ENCODE measurements at places on chromosomes 1 and 21.
A peak's percentile ranks its signal among the peaks of the same experiment; 100 is the strongest.

DNA sequence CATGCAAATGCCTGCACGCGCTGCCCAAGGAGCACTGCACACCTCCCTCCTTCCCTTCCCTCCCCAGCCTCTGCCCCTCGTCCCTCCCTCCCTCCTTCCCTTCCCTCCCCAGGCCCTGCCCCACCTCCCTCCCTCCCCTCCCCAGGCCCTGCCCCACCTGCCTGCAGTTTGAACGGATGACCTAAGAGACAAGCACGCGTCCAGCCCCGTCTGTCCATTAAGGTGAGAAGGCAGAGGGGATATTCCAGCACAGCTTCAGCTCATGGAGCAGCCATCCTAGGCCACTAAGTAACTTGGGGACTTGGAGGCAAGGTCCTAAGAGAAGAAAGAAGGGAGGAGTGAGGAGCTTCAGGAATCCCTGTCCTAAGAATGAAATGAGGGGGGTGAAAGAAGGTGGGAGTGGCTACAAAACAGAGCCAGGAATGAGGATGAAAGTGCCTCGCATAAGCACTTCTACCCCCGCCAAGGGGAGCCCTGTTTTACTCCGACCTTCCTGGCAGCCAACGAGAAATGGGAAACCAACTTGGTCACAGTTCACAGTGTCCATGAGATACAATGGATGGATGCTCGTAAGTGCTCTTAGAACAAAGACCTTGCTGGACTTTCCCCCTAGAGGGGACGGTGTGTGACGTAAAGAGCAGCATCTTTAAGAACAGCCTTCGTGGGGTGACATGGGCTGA lies 21.3 kb upstream of the EFHD2 start:
- DNase-seq: no peak

DNA sequence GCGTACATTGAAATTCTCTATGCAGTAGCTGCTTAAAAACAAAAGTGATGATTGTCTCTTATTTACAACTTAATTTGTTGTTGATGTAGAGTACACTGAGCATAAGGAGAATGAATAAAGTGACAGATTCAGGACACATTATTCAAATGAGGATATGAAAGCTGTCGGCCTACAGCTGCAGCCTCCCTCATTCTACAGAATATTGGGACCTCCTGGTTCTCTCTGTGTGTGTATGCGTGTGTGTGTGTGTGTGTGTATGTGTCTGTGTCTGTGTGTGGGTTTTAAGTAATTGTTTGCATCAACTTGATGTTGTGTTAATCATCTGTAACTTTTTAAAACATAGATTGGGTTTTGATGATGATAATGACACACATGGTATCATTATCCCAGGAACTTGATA lies 17.9 kb downstream of the PROX1 start:
- no peak for DNase-seq

DNA sequence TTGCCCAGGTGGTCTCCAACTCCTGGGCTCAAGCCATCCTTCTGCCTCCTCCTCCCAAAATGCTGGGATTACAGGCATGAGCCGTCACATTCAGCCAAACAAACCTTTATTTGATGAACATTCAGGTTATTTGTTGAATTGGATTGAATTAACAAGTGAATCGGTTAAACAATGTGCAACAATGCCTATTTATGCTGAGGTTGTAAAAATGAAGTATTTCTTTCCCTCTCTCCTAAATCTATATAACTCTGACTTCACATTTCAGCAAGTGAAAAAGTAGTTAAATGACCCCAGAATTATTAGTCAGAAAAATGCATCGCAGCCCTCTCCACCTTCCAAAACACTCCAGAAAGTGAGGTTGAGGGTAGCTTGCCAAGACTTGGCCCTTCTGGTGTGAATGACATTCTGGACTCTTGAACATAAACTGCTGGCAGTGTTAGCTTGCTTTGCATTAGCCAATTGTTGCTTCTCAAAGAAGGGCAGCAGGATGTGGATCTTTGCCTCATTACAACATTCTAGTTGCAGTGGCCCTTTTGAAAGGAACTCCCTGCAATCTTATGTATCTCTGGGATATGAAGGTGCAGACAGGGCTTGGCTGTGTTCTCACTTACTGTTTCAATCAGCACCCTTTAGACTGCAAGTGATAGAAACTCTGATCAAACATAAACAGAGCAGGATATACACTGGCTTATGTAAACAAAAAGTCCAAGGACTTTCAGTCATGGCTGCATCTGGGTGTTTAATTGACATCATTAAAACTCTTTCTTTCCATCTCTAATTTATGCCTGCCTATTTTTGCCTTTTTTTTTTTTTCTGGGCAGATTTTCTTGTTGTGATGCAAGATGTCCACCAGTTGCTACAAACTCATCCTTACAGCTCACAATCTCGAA lies 22.4 kb downstream of the EDN2 start:
- no peak for DNase-seq

DNA sequence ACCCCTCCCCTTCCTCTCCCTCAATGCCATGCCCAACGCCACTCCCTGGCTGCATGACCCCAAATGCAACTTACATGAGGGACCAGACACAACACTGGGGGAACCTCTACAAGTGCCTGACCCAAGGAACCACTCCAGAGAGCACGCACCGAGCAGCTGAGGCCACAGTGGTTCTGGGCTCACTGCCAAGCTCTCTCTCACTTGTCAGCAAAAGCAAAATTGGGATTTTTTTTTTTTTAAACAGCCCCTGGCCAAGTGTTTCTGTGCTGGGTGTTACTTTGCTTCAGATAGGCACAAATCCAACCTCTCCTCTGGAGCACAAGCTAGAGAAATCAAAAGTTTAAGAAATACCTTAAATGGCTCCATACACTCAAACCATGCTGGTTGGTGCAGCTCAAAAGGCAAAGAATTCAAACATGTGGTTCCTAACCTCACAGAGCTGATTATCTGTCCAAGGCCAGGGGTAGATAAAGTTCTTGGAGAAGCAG lies 363.0 kb downstream of the SETD4 start:
- peak; percentile 9 for DNase-seq

DNA sequence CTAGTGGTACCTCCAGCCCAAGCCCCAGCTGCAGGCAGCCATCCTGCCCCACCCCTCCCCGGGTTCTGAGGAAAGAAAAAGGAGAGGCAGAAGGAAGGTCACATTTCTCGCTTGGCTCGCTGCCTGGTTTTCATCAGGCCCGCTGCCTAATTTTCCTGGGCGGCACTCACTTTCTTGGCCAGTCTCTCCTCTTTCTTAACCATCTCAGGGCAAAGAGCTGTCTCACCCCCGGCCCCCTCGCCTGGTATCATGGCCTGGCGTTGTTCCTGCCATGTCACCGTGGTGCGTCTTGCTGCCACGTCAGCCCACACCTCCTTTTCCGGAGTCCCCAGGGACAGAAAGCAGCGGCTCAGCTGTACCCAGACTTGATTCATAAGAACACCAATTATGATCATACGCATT lies 26.6 kb upstream of the CASZ1 start:
- DNase-seq: no peak

- no peak for DNase-seq
Observed at GRCh38 chr1:226149806-226150205, 36.7 kb downstream of the ACBD3 start.

DNA sequence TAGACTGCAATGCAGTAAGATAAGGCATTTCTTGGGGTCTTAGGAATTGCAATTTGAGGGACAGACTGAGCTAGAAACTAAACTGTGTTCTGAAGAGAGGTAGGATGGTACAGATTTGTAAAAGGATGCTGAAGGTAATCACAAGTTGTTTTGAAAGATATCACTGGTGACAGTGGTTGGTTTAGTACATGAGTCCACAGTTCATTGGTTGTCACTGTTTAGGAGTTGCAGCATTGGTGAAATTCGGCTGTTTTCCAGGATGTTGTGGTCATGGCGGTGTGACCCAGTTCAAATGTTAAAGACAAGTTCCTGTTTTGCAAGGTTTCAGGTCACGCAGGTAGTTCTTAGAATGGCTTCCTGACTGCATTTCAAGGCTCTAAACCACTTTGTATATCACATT lies 292.8 kb upstream of the B3GALT2 start:
- DNase-seq: peak; percentile 91

DNA sequence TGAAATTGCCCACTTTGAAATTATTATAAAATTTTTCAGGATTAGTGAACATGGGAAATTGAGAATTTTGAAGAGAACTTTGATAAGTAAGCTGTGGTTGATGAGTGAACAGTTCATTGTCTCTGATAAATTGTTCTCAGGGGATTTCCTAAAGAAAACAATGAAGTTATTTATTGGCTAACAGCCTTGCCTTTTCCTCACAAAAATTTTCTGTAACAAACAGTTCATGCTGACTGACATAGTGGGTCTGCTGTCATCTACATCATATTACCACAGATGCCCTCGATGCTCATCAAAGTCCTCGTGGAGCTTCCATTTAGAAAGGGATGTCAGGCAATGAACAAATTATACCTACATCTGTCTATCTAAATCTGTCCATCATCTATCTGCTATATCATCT lies 113.4 kb downstream of the PTBP2 start:
- no peak for DNase-seq

- no peak for DNase-seq
Observed at GRCh38 chr1:212189352-212189738, 95.9 kb upstream of the PPP2R5A start.

DNA sequence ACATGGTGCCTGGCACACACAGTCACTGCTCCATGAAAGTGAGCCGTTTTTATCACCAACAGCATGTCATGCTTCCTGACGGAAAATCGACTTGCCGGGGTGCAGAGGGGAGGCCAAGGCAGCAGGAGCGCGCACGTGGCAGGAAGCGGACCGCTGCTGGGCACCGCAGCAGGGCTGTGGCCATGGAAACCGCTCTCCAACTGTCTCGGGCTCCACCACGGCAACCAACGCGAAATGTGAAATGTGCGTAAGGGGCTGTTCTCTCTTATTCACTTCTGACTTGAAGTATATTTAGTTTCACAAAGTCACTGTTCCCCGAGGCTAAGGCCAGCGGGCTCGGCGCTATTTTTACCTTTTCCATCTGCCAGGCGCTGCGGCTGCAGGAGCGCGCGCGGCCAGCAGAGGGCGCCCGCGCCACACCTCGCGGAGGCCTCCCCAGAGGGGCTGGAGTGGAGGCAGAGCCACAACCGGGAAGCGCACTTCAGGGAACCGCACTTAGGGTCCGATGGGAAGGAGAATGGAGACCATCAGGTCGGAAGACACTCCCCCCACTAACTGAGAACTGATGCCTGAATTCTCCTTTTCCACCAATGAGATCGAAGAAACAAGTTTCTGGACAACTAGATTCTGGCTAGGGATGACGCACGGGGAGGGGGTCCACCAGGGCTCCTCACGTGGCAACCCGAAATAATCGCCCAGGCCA lies 19.7 kb downstream of the RCC2 start:
- DNase-seq: peak; percentile 72

GRCh38 chr1:209797978-209798639 lies 7.8 kb downstream of the IRF6 start:
- DNase-seq: no peak

DNA sequence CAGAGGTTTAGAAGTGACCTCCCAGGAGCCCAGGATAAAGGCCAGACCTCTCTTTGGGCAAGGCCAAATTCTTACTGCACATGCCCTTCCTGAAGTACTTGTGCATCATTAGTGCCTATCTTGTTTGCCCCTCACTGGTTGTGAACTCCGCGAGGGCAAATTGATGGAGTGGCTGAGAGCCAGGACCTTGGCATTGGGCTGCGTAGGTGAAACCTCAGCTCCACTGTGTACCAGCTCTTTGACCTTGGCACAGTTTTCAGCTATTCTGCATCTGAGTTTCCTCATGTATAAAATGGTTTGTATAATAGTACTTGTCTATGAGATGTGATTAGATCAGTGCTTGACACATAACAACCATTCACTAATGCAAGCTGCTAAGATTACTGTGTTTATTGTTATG lies 11.5 kb downstream of the OTUD3 start:
- DNase-seq: no peak

DNA sequence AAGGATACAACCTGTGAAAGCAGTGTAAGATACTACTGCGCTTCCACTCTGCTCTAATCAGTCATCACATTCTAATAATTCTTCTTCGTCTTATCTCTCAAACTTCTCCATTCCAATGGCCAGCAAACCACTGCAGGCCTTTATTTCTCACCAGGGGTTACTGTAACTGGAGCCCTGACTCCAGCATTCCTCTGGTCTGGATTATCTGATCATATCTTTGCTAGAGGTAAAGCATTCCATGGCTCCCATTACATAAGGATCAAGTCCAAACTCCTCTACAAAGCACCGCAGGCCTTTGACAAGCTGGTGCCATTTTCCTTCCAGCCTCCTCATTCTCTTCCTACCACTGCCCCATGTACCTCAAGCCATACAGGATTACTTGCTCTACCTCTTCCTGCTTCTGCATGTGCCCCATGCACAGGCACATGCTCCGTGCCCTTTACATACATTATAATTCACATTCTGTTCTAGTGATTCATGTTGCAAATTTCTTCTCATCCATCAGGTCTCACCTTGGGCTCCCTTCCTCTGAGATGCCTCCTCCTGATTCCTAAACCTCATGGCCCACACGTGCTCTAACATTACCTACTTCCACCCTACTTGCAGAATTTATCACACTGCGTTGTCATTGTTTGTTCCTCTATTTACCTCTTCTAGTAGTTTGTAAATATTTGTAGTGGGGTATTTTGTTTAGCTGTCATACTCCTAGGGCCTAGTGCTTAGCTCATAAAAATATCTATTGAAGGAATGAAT lies 9.3 kb upstream of the SERBP1 start:
- DNase-seq: no peak

GRCh38 chr1:108884968-108885367 lies 8.2 kb downstream of the GPSM2 start:
- no peak for DNase-seq

DNA sequence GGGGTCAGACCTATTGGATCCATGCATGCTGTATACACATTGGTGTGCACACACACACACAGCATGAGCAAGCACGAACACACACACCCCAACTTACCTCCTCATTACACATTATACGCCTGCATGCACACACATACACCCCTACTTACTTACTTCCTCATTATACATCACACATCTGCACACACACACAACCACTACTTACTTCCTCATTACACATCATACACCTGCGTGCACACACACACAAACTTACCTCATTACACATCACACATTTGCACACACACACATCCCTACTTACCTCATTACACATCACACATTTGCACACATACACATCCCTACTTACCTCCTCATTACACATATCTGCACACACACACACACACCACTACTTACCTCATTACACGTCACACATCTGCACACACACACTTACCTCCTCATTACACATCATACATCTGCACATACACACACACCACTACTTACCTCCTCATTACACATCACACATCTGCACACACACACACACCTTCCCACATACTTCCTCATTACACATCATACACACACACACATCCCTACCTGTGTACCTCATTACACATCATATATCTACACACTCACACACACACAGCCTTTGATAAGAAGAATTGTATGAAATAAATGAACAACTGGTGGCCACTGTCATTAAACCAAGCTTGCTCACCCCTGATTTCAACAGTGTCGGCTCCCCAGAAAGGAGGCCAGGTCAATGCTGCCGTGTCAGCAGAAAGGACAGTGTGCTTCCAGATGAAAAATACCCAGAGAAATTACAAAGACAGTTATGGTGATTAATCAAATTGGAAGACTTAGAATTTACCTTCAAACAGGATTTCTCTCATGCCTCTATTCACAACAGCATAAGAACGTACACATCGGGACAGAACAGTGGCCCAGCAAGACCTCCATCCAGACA lies 117.8 kb downstream of the SETD4 start:
- DNase-seq: no peak

- no peak for DNase-seq
Observed at GRCh38 chr1:112446411-112446810, 50.4 kb downstream of the CTTNBP2NL start.

Data from activated CD8-positive, alpha-beta T cell treated with anti-CD3 and anti-CD28 coated beads for 36 hours (primary cell).